Hematopoietic multipotent progenitor cell treated with erythropoietin and hydrocortisone succinate and interleukin-3 and kit ligand, for 4 days (in vitro differentiated cells): ENCODE measurements at places on chromosomes 6 and 20.

DNA sequence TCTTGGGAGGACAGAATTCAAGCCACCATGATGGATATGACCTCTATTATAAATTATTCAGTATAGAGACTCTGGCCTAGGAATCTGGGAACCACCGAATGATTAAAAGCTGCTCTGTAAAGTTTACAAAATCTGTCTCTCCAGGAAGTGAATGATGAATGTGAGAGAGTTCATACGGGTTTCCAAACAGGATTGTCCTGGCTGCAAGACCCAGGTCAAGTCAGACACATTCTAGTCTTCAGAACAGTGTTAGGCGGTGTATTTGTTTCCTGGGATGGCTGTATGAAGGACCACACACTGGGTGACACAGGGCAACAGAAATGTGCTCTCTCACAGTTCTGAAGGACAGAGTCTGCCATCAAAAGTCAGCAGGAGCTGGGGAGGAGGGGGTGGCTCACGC is 222.4 kb downstream of the ZNF217 start:
- DNase-seq = no peak

DNA sequence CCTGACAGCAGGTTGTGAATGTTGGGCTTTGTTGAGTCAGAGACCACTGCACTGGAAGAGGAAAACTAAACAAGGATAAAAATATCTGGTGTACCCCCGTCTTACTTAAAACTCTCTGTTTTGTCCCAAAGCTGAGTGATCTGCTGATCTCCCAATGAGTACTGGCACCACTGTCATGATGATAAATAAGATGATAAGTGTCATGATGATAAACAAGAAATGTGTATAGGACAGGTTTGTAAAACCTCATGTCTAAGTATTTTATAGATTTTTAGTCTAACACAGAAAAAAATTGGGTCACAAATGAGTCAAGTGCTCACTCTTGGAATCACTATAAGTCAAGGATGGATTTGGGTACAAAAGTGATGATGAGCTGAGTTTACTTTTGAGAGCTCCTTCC is 8.5 kb upstream of the SIM1 start:
- no peak for DNase-seq

DNA sequence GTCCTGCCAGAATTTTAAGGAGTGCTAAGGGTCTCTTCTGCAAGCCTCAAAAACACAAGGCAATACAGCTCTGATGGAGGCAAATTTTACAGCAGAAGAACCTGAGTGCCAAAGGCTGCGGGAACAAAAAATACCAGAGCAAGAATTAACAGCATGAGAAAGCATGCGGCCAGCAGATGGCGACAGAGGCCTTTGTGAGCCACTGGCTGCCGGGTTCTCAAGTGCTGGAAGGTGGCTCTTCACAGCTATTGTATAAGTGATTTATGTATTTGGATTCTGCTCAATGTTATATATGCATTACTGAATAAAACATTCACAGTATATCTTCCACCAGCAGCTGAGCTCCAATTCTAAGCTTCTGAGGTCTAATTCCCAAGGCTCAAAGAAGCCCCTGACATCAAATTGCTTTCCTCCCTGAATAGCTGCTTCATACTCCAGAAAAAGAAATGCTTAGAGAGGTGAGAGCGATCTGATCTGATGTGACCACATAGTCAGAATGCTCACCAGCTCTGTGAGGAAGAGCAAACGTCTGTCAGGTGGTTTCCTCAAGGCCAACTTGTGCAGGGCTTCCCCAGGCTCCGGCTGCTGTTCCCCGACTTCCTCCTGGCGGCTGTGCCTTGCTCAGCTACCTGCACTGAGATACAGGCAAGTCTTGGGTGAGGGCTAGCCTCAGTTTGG is 58.6 kb downstream of the PPP1R3G start:
- peak; percentile 90 for DNase-seq

GRCh38 chr6:118981884-118982574 is 47.1 kb upstream of the MCM9 start:
- DNase-seq = no peak

GRCh38 chr6:159304641-159305040 is 135.4 kb downstream of the FNDC1 start:
- no peak for DNase-seq

- DNase-seq = peak; percentile 49
Measured at GRCh38 chr20:45337367-45338120, 10.7 kb downstream of the SDC4 start.

- DNase-seq = no peak
Measured at GRCh38 chr6:154484942-154485341, 25.5 kb downstream of the CNKSR3 start.

DNA sequence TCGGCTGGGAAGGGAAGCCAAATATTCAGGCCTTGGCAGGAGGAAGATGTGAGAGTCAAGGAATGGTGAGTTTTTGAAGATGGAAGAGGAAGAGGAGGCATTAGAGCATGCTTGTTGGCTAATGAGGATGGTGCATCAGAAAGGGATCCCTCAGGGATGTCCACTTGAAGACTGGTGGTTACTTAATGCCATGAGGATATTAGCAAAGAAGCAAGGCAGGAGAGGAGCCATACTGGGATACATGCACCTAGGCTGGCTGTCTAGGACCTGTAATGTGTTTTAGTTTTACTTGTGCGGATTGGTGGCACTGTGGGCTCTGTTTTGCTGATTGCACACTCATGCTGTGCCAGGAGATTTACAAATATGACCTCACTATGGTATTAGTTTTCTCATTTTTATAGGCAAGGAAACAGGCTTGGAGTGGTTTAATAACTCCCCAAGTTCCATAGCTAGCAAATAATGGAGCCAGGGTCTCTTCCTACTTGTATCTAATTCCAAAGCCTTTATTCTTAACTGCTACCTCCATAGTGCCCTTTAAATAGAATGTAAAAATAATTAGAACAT is 37.8 kb downstream of the NCOA7 start:
- DNase-seq = no peak

- peak; percentile 66 for DNase-seq
Measured at GRCh38 chr6:110239526-110240274, 59.5 kb downstream of the CDC40 start.

DNA sequence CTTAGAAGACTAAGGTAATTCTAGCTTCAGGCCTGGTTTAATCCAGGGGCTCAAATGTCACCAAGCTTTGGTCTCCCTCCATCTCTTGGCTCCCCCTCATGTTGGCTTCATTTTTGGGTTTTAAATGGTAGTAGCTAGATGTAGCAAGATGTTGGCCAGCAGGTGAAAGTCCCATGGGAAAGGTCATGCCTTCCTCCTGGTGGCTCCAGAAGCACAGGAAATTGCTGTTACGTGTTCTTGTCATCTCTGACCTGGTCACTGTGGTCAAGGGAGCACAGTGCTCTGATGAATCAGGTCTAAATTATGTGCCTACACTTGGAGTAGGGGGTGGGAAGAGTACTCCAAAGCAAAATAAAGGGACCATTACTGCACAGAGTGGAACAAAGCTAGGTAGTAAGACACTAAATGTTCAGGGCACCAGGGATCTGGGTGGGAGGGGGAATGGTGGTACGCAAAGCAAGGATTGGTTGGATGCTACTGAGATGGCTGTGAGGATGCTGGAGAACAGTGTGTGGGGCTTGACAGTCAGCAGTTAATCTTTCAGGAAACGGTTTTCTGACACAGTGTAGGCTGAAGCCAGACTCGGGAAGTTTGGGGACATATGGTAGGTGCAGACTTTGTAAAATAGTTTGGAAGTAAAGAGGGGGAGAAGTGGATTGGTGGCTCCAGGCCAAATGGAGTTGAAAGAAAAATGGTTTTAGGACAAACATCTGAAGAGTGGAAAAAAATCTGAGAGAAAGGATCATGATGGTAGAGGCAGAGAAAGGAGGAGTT is 30.1 kb downstream of the CDS2 start:
- no peak for DNase-seq

- DNase-seq = no peak
Measured at GRCh38 chr20:47680804-47681529, 104.3 kb downstream of the SULF2 start.

DNA sequence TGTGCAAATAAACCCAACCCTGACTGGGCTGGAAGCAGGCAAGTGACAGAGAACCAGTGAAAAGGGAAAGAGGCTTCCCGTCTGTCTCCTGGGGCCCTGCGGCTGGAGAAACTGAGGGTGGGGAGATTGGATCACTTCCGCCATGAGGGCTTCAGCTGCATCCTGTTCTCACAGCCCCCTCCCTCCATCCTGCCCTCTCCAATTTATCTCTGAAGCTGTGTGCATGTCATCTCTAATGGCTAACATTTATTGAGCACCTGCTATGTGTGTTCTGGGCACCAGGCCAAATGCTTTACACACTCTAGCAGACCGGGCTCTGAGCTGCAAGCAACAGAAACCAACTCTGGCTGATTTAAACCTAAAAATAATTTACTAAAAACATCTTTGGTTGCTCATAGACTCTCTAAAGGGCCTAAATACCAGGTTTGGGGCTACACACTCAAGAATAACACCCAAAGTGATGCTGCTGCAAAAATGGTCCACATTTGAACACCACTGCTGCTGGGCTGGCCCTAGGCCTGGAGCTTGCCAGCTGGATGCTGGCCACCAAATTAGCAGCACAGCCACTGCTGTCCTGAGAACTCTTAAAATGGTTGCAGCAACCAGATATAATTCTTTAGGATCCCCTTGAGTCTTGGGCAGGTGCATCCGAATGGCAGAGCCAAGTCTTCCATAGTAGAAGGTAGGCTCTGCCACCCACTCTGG is 123.6 kb upstream of the LRFN2 start:
- peak; percentile 51 for DNase-seq

GRCh38 chr6:48817333-48818051 is 645.6 kb downstream of the MMUT start:
- no peak for DNase-seq

GRCh38 chr6:52929321-52930164 is 20.0 kb upstream of the GSTA3 start:
- DNase-seq = peak; percentile 91
